ENCODE measurements at places on chromosomes 3 and 15.

DNA sequence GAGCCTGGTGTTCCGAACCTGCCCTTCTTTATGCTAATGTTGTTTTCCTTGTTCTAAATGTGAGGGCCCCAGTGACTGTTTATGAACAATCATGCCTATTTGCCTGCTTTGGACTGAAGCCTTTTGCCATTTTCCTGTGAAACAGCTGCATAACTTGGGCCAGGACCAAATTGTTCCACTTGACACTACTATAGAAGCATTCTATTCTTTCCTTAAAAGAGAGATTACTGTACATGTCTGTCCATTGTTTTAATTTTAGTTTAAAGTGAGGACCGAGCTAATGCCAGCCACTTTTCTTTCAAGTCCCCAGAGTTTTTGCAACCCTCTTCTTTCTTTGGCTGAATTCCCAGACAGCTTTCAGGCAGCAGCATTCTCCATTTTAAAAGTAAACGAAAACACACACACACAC lies 980.3 kb downstream of the CADM2 start:
- DNase-seq = peak; percentile 12

DNA sequence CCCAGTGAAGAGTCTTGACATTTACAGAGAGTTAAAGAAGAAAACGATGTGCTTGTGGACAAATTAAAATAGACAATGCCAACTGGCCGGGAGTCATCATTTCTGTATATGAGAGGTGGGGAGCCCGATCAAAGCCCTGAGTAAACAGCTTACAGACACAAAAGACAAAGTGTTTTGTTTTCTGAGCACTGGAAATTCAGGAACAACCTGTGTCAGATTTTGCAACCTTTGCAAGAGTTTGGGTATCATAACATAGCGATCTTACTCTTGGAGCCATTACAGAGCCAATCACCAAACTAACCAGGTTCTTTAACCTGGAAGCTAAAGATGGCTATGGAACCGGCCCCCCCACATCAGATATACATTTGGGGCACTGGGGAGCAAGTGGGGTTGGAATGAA lies 101.9 kb upstream of the LRIG1 start:
- DNase-seq = no peak

DNA sequence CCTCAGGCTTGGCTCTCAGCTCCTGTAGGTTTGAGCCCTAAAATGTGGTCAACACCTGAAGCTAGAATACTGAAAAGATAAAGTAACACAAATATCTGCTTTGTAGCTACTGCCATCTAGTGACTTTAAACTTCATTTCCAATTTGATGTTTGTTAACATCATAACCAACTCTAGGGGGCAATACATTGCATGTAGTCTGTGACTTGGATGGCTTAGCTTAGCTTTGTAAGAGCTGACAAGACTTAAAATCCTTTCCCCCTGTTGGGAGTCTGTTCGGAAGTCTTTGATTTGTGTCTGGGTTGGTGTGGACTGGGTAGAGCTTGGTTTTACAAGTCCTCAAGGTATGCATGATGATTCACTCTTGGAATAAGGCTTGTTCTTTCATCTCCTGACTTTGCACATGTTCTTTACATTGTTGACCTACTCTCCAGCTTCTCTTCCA lies 51.7 kb downstream of the SCN11A start:
- DNase-seq = peak; percentile 64

GRCh38 chr15:84953136-84953535 lies 28.5 kb upstream of the PDE8A start:
- DNase-seq = no peak

DNA sequence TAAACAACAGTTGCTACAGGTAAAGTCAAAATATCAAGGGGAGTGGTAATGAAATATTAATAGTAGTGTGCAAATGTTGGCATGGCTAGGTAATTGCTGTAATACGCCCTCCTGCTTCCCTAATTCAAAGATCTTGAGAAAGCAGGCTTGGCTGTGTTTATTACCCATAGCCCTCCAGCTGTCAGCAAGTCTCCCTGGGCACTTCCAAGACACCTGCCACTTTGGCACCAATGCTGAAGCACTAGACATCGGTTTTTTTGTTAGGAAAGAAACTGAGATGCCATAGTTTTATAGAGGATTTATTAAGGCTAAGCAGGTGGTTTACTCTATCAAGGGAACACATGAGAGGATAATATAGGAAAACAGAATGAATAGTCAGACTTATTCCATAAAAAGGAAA lies 64.4 kb downstream of the P2RY1 start:
- DNase-seq = no peak

DNA sequence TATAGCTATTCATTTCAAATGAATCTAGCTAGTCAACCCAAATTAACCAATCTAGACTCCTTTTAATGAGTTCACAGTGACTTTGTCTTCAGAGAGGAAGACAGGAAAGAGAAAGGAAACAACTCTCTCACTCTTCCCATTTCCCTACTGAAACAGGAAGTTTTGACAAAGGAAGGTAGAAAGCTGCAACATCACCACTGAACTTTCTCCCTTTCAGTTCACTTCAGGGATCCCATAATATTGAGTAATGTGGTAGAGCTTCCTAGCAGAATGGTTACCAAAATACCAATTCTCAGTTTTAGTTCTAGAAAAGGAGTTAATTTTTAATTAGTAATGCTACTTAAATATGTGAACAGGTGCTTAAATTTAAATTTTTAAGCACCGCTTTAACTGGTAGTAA lies 7.5 kb downstream of the VPS13C start:
- DNase-seq = no peak

DNA sequence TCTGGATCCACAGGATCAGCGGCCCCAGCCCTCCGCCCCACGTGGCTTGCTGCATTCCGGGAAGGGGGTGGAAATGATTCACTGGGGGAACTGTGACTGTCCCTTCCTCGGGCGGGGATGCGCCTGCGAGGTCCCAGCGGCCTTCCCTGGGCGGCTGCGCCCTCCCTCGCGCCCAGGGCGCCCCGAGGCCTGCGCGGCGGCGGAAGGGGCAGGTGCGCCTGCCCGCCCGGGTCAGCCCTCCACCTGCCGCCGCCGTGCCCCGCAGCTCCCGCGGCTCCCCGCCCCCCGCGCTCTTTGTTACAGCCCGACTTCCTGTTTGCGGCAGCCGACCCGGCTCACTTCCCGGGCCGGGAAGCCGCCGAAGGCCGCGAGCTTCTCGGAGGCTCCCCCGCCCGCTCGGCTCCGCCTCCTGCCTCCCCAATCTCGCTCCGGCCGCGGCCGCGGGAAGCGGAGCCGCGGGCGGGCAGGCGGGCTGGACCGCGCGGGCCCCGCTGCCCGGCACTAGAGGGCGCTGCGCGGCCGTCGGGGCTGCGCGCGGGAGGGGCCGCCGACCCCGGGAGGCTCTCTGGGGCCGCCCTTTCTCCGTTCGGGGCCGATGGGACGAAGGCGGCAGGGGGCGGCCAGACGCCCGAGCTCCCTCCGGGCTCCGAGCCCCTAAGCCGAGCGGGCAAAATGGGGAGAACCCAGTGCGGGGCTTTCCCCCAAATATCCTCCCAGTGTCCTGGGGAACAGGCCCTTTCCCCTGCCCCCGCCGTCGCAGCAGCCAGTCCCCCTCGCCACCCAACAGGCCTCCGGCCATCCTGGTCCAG lies 11.5 kb upstream of the CHAC1 start:
- DNase-seq = peak; percentile 90

DNA sequence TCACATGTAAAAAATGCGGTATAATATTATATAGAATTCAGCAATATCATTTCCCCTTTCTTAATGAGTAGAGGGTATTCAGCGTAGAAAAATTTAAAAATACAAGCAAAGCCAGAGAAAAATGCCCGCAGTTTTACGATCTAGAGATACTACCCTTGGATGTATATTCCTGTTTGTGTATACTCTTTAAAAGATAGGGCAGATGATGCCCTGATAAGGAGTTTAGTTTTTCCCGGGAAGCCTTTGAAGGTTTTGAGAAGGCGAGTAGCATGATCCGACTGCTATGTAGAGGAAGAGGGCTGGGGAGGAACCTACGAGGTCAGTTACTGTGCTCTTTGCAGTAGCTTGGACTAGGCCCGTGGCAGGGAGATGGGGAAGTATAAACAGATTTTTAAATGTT lies 1.2 kb downstream of the YEATS2 start:
- peak; percentile 27 for DNase-seq

DNA sequence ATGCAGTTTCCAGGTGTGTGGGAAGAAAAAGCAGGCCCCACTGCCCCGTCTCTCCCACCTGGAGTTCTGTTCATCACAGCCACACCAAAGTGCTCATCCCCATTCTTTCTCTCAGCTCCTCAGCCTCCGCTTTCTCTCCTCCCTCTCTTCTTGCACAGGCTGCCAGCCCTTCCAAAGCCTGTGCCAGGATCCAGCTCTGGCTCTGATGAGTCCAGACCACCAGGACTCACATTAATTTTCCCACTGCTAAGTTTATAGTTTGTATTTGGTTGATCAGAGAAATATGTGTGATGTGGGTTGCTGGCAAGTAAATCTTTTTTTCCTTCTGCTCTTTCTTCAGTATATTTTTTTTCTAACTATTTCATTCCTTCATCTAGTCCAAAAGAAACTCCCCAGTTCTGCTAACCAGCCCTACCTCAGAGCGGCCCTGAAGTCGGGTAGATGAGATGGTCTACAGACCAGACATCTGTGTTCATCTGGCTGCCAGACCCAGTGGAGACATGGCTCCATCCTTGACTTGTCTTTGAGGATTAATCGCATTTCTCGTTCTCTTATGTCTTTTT lies 49.8 kb downstream of the BOC start:
- no peak for DNase-seq

Data from fibroblast of skin of back (primary cell).